SK-MEL-5 (cell line): ENCODE measurements at places on chromosomes 12 and 14. TPM values are rescaled to one million over a fixed set of nuclear protein-coding genes. Genes with fewer than 3 reads are reported as not detected.

Gene CCDC175
- total RNA-seq, result not detected in 2 replicates

Gene TRIM9
- total RNA-seq, result 7.7 and 8.7 TPM in 2 replicates

Gene ACOT6
- total RNA-seq, result 0.18 TPM in 1 of 2 replicates, not detected in the other

Gene DUSP6
- 222 and 229 TPM in 2 replicates for total RNA-seq

Gene FOXN3
- 6.2 and 10.7 TPM in 2 replicates for total RNA-seq

Gene GYS2
- total RNA-seq, result not detected in 2 replicates

Gene SYNDIG1L
- total RNA-seq, result not detected in 2 replicates

Gene KRT75
- not detected in 2 replicates for total RNA-seq

Gene NXPH4
- total RNA-seq, result 5.1 and 5.4 TPM in 2 replicates

Gene COCH
- 0.72 and 0.92 TPM in 2 replicates for total RNA-seq

Gene REM2
- not detected in 2 replicates for total RNA-seq

Gene GLS2
- total RNA-seq, result not detected in 2 replicates

Gene BTBD7
- 18.0 and 18.9 TPM in 2 replicates for total RNA-seq

Gene NPC2
- 549 and 635 TPM in 2 replicates for total RNA-seq

Gene ACACB
- total RNA-seq, result 5.9 and 6.9 TPM in 2 replicates

Gene GALNT8
- total RNA-seq, result not detected in 2 replicates

Gene TMPRSS12
- not detected in 2 replicates for total RNA-seq

Gene TAS2R43
- 0.42 and 0.51 TPM in 2 replicates for total RNA-seq

Gene RHOJ
- total RNA-seq, result 3.0 and 7.3 TPM in 2 replicates

Gene KSR2
- total RNA-seq, result 0.03 TPM in 1 of 2 replicates, not detected in the other

Gene TMCC3
- 3.1 TPM in 2 replicates for total RNA-seq

Gene STAC3
- total RNA-seq, result not detected in 2 replicates

Gene RCOR1
- 11.3 and 11.6 TPM in 2 replicates for total RNA-seq

Gene FOXN4
- not detected in 2 replicates for total RNA-seq

Gene EML5
- total RNA-seq, result 0.16 and 0.53 TPM in 2 replicates

Gene IRAK3
- total RNA-seq, result not detected in 2 replicates

Gene TTC5
- 23.3 and 23.9 TPM in 2 replicates for total RNA-seq

Gene SERPINA12
- not detected in 2 replicates for total RNA-seq

Gene FLRT2
- total RNA-seq, result 2.1 and 2.2 TPM in 2 replicates

Gene PYM1
- 21.1 and 29.2 TPM in 2 replicates for total RNA-seq

Gene FAIM2
- not detected in 2 replicates for total RNA-seq

Gene NEUROD4
- not detected in 2 replicates for total RNA-seq

Gene LPAR5
- 0.11 TPM in 1 of 2 replicates, not detected in the other for total RNA-seq

Gene TAS2R30
- 0.74 and 0.75 TPM in 2 replicates for total RNA-seq

Gene LMO3
- not detected in 2 replicates for total RNA-seq

Gene SLC35E3
- total RNA-seq, result 5.5 and 8.6 TPM in 2 replicates

Gene ZFHX2
- total RNA-seq, result not detected in 2 replicates

Gene POTEM
- total RNA-seq, result 0.16 TPM in 1 of 2 replicates, not detected in the other

Gene CBLN3
- 0.11 and 0.24 TPM in 2 replicates for total RNA-seq

Gene RAPGEF3
- total RNA-seq, result 1.1 and 1.3 TPM in 2 replicates

Gene NGB
- total RNA-seq, result not detected in 2 replicates

Gene TAS2R8
- not detected in 2 replicates for total RNA-seq

Gene RIPK3
- not detected in 2 replicates for total RNA-seq
